ENCODE measurements at places on chromosomes 5 and 9.

GRCh38 chr5:16510098-16510497 lies 44.5 kb upstream of the ZNF622 start:
- H3K36me3 ChIP-seq: no peaks in the 10 kb centered on the region
- no peak overlapping the region for H3K27ac ChIP-seq
- H3K4me1 ChIP-seq: peaks cover 9% of the 10 kb centered on the region

GRCh38 chr5:80959768-80960442 lies at the start of gene RASGRF2:
Gene RASGRF2, plus strand, starts transcription at chr5:80960363. Its CDS starts 376 bp downstream, at chr5:80960739.
- peak within 1 kb of the TSS; percentile 66 for H3K4me3 ChIP-seq
- peak; percentile 14 for DNase-seq
- H3K4me1 ChIP-seq: peaks cover 11% of the 10 kb centered on the region
- H3K27me3 ChIP-seq: peaks cover 85% of the 10 kb centered on the region
- H3K27ac ChIP-seq: peak within 1 kb of the TSS; percentile 15
- no peaks in the 10 kb centered on the region for H3K36me3 ChIP-seq

GRCh38 chr5:154962494-154962893 lies 21.6 kb downstream of the MRPL22 start:
- no peak for DNase-seq
- no peak overlapping the region for H3K27ac ChIP-seq
- H3K4me1 ChIP-seq: no peaks in the 10 kb centered on the region
- no peak overlapping the region for H3K4me3 ChIP-seq

DNA sequence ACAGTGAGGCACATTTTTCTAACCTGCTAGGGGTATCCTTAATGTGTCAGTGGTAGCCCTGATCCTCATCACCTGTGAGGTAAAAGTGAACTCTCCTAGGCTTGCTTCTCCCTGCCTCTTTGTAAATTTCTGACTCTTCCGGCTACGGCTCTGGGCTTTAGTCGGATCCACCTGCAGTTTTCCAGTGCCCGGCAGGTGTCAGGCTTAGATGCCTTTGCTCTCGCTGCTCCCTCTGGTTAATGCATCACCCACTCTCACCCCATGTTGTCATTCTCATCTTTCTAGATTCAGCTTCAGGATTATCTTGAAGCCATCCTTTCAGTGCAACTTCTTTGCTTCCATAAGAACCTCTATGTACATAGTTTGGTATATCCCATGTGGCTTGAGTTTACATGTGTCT lies 3.6 kb downstream of the CEP78 start:
- H3K36me3 ChIP-seq: peaks cover 13% of the 10 kb centered on the region
- H3K4me3 ChIP-seq: peak overlapping the region; percentile 2
- peaks cover 17% of the 10 kb centered on the region for H3K4me1 ChIP-seq
- H3K27ac ChIP-seq: no peak overlapping the region

DNA sequence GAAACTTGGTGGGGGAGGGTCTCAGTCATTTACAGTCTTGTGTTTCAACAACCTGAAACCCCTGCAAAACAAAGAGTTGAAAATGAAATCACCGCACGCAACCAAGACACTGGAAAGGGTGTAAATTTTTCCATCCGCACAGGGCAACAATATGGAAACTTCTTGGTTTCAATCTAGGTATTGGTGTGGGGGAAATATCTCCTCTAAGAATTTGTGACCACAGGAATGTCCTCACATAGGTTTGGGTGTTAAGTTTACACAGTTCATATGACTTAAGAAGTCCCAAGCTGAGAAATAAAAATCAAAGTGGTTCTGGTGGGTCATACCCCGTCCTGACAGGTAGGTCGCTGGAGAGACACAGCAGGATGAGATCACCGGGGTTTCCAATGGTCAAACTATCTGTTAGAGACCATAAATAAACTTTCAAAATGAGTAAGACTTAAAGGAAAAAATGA lies 51.9 kb upstream of the PIP5K1B start:
- no peak for DNase-seq
- no peak overlapping the region for H3K27ac ChIP-seq
- no peaks in the 10 kb centered on the region for H3K4me1 ChIP-seq
- no peak overlapping the region for H3K4me3 ChIP-seq

DNA sequence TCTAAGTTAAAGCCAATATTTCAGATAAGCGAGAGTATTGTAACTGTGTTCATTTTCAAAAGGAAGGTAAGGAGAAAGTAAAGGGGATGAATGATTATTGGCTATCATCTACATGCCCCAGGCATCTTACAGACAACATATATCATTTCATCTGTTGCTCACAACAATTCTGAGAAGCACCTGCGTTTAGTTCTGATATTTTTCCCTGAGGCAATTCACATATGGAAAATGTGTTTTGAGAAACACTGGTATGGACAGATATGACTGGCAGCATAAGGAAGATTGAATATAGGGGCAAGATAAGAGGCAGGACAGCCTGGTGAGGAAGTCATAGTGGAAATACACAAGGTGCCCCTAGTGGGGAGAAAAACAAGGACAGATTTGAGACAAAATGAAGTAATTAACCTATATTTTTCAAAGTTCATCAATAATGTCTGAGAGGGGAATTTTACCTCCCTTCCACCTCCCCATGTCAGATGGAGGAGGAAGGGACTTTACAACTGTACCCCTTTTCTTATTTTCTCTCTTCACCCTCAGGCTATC lies 87.7 kb upstream of the TRIM32 start:
- no peak overlapping the region for H3K4me3 ChIP-seq
- H3K27ac ChIP-seq: no peak overlapping the region
- H3K27me3 ChIP-seq: no peaks in the 10 kb centered on the region
- no peaks in the 10 kb centered on the region for H3K36me3 ChIP-seq
- no peak for DNase-seq

GRCh38 chr5:33439905-33440481 lies 772 bp upstream of the TARS1 start:
- no peaks in the 10 kb centered on the region for H3K27me3 ChIP-seq
- no peaks in the 10 kb centered on the region for H3K36me3 ChIP-seq
- H3K27ac ChIP-seq: no peak overlapping the region

DNA sequence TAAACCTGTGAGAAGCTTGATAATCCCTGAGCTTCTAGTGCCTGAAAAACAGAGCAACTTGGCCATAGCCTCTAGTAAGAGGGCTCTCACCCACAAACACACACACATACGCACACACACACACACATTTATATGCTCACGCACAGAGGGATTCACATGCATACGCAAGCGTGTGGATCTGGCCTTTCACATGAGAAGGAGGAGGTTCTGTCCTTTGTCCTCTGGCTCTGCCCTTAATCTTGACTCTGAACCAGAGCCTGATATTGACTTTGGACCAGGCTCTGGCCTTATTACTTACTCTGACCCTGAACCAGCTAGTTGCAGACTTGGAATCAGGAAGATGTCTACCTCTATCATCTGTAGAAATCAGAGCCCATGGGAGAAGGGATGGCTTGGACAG lies 10.0 kb upstream of the P4HA2 start:
- no peaks in the 10 kb centered on the region for H3K4me1 ChIP-seq
- H3K27me3 ChIP-seq: peaks cover 6% of the 10 kb centered on the region
- H3K4me3 ChIP-seq: no peak overlapping the region

- H3K4me1 ChIP-seq: no peaks in the 10 kb centered on the region
- no peak for DNase-seq
- no peak overlapping the region for H3K27ac ChIP-seq
- no peak overlapping the region for H3K4me3 ChIP-seq
Observed at GRCh38 chr9:17609312-17610005, 30.6 kb downstream of the SH3GL2 start.

- DNase-seq: no peak
- H3K27me3 ChIP-seq: no peaks in the 10 kb centered on the region
- H3K4me3 ChIP-seq: no peak overlapping the region
- H3K4me1 ChIP-seq: no peaks in the 10 kb centered on the region
- peaks cover 5% of the 10 kb centered on the region for H3K36me3 ChIP-seq
Observed at GRCh38 chr5:12615141-12615820, 711.0 kb upstream of the CTNND2 start.

DNA sequence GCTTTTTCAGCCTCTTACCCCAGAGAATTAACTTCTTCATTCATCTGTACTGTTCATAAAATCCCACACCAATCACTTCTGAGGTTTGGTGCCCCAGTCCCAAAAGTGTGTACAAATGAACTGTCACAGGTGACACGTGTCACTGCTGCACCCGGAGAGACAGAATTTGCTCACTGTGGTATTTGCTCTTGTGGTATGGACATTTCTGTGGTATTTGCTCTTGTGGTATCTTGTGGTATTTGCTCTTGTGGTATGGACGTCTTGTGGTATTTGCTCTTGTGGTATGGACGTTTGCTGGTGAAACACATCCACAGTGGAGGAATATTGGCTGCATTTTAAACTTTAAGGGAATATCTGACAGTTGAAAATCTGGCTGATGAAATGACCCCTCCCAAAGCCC lies 214.9 kb upstream of the DAP start:
- H3K27ac ChIP-seq: no peak overlapping the region
- H3K36me3 ChIP-seq: peaks cover 49% of the 10 kb centered on the region
- H3K27me3 ChIP-seq: no peaks in the 10 kb centered on the region
- DNase-seq: no peak
- H3K4me1 ChIP-seq: peaks cover 6% of the 10 kb centered on the region

- no peak overlapping the region for H3K4me3 ChIP-seq
- no peak for DNase-seq
- H3K27me3 ChIP-seq: no peaks in the 10 kb centered on the region
- peaks cover 11% of the 10 kb centered on the region for H3K4me1 ChIP-seq
Observed at GRCh38 chr5:88761269-88761850, 121.6 kb downstream of the MEF2C start.

GRCh38 chr5:400282-401145 lies 42.5 kb upstream of the EXOC3 start:
- no peaks in the 10 kb centered on the region for H3K4me1 ChIP-seq
- no peaks in the 10 kb centered on the region for H3K36me3 ChIP-seq
- no peak overlapping the region for H3K4me3 ChIP-seq
- peaks cover 38% of the 10 kb centered on the region for H3K27me3 ChIP-seq
- DNase-seq: peak; percentile 2

DNA sequence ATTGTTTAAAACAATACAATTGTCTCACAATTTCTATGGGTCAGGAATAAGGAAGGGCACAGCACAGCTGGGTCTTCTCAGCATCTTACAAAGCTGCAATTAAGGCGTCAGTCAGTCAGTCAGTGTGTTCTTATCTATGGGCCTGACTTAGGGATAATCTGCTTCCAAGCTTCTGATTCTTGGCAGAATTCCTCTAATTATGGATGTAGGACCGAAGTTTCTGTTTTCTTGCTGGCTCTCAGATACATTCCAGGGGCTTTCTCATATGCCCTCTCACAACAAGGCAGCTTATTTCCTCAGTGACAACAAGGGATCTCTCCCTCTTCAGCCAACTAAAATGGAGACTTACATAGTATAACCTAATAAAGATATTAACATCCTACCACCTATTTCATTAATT lies 1925.3 kb upstream of the ACO1 start:
- H3K27me3 ChIP-seq: no peaks in the 10 kb centered on the region
- H3K4me1 ChIP-seq: no peaks in the 10 kb centered on the region
- no peak overlapping the region for H3K27ac ChIP-seq
- no peaks in the 10 kb centered on the region for H3K36me3 ChIP-seq

DNA sequence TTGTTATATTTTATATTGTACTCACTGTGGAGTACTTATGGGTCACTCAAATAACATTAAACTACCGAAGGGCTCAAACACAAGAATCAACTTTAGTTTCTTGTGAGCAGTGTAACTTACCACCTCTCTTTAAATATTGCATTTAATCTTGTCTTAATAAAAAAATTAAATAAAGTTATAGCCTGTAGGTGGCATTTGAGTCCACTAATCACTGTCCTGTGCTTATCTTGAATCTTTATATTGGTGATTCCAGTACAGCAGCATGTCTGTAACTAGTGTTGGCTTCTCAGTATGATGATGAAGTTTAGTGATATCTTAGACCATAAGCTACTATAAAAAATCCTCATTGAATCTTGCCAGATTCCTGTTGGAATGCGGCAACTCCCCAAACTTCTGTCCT lies 313.8 kb downstream of the FAM170A start:
- DNase-seq: no peak
- no peak overlapping the region for H3K27ac ChIP-seq
- no peaks in the 10 kb centered on the region for H3K36me3 ChIP-seq
- H3K4me1 ChIP-seq: no peaks in the 10 kb centered on the region
- no peak overlapping the region for H3K4me3 ChIP-seq
- H3K27me3 ChIP-seq: no peaks in the 10 kb centered on the region

DNA sequence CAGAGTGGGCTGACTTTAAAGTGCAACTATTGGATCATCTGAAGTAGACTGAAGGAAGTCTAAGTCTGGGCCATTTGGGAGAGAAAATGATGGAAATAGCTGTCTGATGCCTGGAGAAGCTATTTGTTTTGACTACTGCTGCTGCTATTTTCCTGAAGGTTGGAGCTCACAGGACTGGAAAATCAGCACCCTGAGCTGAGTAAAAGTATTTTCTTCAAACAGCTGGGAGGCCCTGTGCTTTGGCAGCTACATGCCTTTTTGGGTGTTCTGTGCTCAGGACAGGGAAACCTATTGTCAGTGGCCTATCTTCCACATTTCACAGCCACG lies 302.6 kb downstream of the ENC1 start:
- H3K27me3 ChIP-seq: peaks cover 3% of the 10 kb centered on the region
- no peak overlapping the region for H3K27ac ChIP-seq
- H3K4me1 ChIP-seq: peaks cover 18% of the 10 kb centered on the region

DNA sequence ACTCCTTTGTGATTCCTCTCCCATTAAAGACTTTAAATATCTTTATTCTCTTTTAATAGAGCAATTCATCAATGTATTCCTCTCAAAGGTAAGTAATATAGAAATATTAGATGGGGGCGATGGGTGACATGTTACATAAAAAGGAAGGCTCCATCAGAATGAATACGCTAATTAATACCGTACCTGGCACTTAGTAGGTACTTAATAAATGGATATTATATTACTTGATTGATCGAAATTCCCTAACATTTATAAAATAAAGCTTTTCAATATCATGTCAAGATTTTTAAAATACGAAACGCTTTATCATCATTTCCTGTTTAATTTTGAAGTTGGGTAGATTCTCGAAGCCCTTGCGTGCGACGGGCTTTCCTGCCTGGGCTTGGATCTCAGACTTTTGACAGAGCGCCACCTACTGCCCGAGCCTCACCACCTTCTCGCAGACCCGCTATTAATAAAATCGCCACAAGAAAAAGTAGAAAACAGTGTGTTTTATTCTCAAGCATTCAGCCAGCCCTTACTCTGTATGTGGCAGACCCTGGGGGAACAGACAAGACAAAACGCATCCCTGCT lies 99.4 kb downstream of the C5orf15 start:
- H3K4me3 ChIP-seq: no peak overlapping the region
- peak; percentile 50 for DNase-seq
- peaks cover 31% of the 10 kb centered on the region for H3K27me3 ChIP-seq
- H3K36me3 ChIP-seq: no peaks in the 10 kb centered on the region
- no peak overlapping the region for H3K27ac ChIP-seq
